ENCODE measurements at places on chromosomes 7 and 10.

- no peak for DNase-seq
These were observed 133.3 kb upstream of the KIF5B start for GRCh38 chr10:32189400-32190084.

GRCh38 chr7:102306916-102307677, 20.4 kb downstream of the SH2B2 start:
- no peak for DNase-seq

- DNase-seq: no peak
These were observed 29.3 kb downstream of the CRHR2 start for GRCh38 chr7:30652698-30653641.

GRCh38 chr10:122087436-122087835, 98.5 kb downstream of the TACC2 start:
- DNase-seq: no peak

DNA sequence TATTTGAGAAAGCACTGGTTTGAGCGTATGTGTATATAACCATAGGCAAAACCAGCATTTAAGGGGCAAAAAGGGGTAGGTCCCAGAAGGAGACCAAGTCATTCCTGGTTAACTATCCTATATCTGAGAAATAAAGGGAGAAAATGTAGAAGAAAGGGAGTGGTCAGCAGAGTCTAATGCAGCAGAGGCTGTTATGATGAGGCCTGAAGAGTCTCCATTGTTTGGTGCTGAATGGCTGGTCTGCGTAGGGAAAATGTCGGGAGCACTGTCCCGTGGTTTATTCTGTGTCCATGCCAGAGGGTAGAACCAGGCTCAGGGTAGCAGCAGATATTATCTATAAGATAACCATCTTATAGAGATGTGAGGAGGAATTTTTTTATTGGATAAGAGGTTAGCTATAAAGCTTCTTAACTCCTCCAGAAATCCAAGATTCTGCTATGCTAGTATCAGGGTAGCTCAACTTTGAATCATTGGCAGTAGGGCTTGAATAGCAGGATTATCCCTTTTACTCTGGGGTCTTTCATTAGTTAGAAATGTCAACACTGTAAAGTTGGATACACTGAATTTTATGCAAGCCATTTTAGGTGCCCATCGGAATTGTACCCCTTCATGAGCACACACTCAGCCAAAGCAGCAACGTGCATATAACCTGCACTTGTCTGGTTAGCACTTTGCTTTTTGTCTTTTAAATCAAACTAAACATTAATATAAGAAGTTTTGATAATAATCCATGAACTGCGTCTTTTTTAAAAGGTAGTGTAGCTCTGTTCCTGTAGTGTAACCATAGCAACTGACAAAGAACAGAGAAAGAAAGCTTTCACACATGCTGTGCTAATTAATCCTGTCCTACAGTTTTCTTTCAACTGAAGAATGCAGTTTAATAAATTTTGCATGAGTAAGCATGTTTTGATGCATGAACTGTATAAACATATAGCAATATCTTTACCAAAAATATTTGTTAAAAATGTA, 312.0 kb upstream of the FZD1 start:
- no peak for DNase-seq

- DNase-seq: no peak
These were observed 15.7 kb upstream of the TMEM248 start for GRCh38 chr7:66905278-66905677.

DNA sequence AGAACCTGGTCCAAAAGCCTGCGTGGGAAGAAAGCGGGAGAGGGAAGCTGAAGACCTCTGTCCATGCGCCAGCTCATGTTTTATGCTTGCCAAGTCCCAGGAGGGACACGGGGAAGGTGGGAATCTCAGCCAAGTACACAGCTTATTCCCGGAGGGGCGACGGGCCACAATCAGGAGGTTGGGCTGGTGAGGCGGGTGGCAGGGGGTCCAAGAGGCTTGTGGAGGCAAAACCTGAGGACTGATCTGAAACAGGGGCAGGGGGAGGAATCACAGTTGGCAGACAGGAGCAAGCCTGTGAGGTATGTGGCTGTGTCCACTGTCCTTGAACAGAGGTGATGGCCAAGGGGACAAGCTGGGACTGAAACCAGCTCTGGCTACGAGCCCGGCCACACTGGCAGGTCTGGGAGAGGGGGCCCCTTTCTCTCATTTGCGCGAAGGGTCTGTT, 38.0 kb upstream of the LEP start:
- DNase-seq: no peak

DNA sequence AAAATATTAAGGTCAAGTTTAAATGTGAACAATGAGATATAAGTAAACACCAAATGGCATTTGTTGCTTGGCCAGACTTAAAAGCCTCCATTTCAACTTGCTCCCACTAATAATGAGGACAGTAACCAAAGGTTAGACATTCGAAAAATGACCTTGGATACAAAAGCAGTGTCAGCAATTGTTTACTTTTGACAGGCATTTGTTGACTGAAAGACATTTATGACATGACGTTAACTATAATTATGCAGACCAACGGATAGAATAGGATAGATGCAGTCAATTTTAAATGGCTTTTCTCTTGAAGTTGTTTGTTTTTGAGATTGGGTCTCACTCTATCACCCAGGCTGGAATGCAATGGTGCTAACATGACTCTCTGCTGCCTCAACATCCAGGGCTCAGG, 6.3 kb upstream of the WNT16 start:
- no peak for DNase-seq

GRCh38 chr10:24701447-24701846, 22.2 kb downstream of the ARHGAP21 start:
- no peak for DNase-seq

DNA sequence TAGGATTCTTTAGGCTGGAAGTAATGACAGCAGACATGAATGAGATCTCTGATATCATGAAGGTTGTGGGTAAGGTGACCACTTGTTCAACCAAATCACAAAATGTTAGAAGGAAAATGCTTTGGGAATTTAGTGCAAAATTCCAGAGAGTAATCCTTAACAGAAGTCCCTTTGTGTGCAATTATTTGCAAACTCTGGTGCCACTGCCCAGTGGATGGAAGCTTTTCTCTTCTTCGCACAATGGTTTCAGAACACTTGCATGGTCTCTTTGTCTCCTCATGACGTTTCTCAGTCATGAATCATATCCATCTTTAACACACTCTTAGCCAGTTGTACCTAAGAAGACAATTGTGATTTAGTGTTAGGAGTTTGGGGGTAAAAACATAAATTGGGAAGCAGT, 570.4 kb upstream of the ANKRD30A start:
- no peak for DNase-seq

GRCh38 chr10:34864149-34865067, 49.3 kb upstream of the PARD3 start:
- no peak for DNase-seq

DNA sequence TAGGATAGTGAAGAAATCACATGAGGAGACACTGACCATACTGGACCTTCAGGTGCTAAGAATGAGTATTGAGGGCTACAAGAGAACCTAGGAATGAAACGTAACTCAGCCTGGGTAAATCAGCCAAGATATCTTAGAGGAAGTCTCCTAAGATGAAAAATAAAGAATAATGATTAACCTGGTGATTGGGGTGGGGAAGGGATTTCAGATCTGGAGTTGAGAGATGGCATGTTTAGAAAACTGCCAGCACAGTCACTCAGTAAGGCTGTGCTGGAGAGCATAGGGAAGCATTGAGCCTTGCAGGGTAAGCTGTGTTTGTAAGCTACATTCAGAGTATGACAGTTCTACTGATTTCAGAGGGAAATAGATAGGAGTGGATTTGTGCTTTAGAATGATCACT, 1.9 kb upstream of the MALRD1 start:
- no peak for DNase-seq

- no peak for DNase-seq
These were observed 10.7 kb downstream of the GDF2 start for GRCh38 chr10:47332946-47333345.

DNA sequence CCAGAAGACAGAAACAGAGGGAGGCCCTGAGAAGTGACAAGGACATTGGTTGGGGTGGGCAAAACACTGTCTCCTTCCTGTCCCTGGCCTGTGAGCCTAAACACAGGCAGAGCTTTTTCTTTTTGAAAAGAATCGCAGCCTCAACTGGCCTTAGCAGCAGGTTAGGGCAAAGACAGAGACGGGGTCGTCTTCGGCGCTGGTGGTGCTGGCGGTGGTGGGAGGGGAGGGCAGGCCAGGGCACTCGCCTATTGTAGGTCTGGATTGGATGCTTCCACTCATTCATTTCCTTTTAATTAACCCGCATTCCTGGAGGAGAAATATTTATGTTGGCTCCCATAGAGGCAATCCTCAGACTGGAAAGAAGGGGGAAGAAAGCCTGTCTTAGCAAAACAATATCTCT, 22.6 kb downstream of the WNT8B start:
- DNase-seq: no peak

GRCh38 chr10:28668363-28669226, 8.7 kb upstream of the BAMBI start:
- DNase-seq: no peak

DNA sequence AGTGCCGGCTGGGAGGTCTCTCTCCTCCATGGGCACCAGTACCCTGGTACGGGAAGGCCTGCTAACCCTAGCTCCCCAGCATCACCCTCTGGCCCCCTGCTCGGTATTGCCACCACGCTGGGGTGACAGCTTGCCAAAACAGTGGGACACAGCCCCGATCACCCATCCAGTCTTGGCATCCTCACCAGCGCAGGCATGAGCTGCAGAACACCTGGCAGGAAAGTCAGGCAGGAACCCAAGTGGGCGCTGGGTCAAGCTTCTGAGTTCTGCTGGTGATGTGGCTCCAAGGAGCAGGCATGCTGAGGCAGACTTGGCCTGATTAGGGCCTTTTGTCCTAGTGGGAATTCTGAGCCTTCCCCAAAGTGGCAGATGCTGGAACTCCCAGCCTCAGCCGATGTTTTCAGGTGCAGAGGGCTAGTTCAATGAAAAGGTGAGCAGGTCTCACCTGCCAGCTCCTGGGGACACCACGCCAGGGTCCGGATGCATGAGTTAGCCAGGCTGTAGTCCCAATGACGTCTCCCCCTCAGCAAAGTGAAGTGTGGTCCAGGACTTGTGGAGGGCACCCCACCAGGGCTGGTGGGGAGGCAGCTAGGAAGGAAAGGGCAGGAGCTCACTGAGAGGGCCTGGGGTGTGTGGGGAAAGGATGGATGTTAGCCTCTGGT, 8.5 kb upstream of the ZNF22 start:
- no peak for DNase-seq
